ENCODE measurements at places on chromosomes 4 and X. TPM values are rescaled to one million over a fixed set of nuclear protein-coding genes. Genes with fewer than 3 reads are reported as not detected.

DNA sequence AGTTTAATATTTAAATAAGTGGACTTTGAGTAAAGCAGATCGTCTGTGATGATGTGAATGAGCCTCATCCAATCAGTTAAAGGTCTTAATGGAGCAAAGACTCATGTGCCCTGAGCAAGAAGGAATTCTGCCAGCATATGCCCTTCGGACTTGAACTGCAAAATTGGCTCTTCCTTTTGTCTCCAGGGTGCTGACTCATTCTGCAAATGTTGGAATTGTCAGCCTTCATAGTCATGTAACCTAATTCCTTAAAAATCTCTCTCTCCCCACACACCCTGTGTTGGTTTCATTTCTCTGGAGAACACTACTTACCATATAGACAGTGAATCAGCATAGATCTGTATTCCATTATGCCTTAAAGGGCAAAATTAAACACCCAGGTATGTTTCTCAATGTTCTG, 609.8 kb upstream of the GALNTL6 start:
- no peak for DNase-seq

DNA sequence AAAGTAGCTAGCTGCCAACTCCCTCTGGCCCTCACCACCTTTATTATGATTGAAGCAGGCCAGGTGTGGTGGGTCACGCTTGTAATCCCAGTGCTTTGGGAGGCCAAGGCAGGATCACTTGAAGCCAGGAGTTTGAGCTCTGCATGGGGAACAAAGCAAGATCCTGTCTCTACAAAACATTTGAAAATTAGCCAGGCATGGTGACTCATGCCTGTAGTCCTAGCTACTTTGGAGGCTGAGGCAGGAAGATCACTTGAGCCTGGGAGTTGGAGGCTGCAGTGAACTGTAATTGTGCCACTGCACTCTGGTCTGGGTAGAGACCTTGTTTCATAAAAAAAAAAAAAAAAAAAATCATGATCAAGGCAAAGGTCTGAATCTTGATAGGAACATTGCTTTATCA, 467.0 kb upstream of the DIPK2B start:
- no peak for DNase-seq

- DNase-seq: no peak
These were observed 147.7 kb upstream of the GRIA3 start for GRCh38 chrX:123036401-123036800.

DNA sequence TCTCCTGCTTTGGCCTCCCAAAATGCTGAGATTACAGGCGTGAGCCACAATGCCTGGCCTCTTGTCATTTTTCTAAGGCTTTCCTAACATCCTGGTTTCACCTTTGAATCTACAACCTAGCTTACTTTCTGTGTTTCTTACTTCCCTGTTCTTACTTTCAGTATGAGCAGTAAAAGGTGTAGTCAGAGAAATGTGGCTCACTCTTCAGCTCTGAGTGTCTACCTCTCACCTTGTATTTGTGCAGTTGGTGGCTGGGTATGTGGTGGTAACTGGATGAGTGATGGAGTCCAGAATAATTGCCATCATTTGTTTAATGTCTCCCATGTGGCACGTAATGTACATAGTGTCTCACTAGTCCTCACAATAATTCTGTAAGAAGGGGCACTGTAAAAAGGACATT, 19.1 kb upstream of the CXCL11 start:
- DNase-seq: no peak

GRCh38 chrX:156005144-156005543, 7.6 kb downstream of the IL9R start:
- no peak for DNase-seq

Gene TCEAL2
- total RNA-seq: 11.7 TPM

DNA sequence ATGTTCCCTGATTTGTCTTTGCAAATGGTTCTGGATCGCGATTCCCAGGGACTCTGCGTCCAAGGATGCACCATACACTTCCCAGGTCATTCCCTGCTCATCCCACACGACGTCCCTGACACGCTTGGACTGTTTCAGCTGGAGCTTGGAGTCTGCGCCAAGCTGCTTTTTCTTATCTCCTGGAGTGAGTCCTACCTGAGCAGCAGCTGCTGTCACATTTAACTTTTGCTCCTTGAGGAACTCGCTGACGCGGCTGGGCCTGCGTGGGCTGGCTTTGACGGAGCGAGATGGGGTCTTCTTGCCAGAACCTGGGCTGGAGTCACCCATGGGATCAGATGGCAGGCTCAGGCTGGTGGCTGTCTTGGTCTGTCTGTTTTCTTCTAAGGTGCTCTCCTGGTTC, 59.6 kb downstream of the GPRIN3 start:
- no peak for DNase-seq

DNA sequence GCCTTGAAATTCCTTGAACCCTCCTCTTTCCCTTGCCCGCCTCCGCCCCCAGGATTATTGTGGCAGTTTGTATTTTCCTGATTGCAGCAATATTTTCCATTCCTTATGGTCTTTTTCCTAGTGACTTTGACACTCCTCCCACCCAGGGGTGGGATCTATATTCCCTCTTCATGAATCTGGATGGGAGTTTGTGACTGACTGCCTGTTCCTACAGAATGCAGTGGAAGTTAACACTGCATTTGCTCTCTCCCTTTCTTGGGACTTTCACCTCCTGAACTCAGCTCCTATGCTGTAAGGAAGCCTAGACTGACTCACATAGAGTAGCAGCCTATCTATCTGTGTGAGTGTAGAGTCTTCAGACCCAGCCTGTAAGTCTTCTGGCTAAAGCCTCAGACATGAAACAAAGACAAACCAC, 2.2 kb downstream of the FUNDC2 start:
- no peak for DNase-seq

DNA sequence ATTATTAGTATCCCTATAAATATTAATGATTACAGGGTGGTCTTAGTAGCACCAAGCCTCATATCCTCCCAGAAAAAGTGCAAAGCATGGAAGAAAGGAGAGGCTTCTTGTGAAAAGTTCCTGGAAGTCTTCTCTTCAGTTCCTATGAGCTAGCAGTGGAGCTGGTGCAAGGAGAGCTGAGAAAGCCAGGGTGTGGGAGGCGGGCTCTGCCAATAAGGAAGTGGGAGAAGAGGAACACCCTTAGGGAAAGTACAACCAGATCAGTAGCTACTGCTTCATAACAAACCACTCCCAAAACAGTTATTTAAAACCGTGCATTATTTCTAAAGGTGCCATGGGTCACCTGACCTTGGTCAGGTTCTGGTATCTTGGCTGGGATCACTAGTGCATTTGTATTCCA, 72.4 kb downstream of the MAP9 start:
- DNase-seq: no peak

GRCh38 chr4:85431881-85432485, 43.0 kb upstream of the ARHGAP24 start:
- DNase-seq: no peak

Gene PCDH7
- 18.4 TPM for total RNA-seq

DNA sequence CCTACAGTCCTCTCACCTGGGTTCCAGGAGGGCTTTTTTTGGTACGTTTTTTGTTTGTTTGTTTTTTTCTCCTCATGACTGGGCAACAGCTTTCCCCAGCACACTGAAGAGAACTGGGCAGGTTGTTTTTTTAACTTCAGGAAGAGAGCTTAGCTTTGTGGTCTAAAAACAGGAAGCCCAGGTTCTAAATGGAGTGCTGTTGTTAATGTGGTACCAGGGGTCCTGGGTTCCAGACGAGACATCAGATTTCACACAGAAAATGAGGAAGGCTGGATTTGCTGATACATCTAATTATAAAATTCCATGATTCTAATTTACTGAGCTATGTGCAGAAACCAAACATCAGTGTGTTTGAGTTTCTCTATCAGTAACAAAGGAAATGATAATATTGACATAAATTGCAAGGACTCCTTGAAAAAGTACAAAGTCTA, 4.2 kb downstream of the MYOZ2 start:
- DNase-seq: no peak

DNA sequence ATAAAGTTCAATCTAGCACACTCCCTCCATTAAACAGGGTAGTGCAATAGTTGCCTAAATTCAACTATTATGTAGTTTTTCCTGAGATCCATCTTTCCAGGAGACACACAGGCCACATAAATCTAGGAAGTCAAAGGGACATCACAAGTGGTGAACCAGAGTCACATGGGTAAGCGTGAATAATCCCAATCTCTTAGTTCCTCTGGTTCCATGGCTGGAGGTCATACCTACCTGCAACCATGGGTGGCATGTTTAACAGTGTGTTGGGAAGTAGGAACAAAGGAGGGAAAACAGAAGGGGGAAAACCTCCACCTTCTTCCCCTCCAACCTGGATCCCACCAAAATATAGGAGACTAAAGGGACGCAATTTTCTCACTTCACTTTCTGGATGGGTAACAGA, 2651.6 kb downstream of the ARAP2 start:
- DNase-seq: no peak

DNA sequence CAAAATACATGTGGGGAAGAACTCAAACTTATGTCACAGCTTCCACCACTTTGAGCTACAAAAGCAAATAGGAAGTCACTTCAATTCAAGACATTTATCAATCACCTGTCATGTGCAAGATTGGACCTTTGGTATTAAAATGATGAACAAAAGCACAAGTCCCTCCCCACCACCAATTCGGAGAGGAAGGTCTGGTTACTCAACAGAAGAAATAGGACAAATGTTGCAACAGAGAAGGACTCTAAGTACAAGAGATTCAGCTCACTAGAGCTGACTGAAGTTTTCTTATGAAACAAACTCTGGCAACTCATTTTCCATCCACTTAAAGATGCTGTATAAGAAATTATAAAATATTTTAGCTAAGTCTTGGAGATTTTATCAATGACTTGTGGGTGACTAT, 16.0 kb upstream of the MMRN1 start:
- DNase-seq: no peak

Gene MAGEB2
- not detected for total RNA-seq

Gene AMOT
- 27.5 TPM for total RNA-seq

DNA sequence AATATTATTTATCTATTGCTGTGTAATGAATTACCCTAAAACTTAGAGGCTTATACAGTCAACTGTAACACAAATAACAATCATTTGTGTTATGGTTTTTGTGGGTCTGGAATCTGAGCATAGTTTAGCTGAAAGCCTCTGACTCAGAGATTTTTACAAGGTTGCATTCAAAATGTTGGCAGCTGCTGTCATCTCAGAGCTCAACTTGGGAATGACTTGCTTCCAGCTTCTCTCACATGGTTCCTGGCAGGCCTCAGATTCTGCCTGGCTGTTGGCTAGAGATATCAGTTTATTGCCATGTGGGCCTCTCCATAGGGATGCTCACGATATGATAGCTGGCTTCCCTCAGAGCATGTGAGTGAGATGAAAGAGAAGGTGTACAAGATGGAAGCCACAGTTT, 70.2 kb upstream of the BRWD3 start:
- no peak for DNase-seq

- DNase-seq: no peak
These were observed 177.9 kb downstream of the TSPAN5 start for GRCh38 chr4:98480535-98480934.

DNA sequence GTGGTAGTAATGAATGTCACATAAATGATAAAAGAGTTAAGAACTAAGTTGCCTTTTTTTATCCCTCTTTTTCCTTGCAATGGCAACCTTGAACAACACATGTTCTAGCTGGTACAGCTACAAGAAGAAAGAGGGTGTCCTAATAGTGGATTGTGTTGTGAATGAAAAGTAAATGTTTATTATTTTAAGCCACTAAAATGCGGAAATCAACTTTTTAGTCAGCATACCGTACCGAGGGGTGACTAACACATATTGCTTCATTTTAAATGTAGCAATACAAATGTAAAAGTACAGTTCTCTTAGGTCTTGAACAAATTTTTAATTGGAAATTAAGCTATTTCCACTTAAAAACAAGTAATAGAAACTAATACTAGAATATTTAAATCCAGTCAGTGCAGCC, 17.7 kb upstream of the AP1AR start:
- no peak for DNase-seq

- no peak for DNase-seq
These were observed 75.0 kb downstream of the PTTG2 start for GRCh38 chr4:38034986-38035882.

- no peak for DNase-seq
These were observed 52.3 kb downstream of the LGI2 start for GRCh38 chr4:24978291-24979075.

DNA sequence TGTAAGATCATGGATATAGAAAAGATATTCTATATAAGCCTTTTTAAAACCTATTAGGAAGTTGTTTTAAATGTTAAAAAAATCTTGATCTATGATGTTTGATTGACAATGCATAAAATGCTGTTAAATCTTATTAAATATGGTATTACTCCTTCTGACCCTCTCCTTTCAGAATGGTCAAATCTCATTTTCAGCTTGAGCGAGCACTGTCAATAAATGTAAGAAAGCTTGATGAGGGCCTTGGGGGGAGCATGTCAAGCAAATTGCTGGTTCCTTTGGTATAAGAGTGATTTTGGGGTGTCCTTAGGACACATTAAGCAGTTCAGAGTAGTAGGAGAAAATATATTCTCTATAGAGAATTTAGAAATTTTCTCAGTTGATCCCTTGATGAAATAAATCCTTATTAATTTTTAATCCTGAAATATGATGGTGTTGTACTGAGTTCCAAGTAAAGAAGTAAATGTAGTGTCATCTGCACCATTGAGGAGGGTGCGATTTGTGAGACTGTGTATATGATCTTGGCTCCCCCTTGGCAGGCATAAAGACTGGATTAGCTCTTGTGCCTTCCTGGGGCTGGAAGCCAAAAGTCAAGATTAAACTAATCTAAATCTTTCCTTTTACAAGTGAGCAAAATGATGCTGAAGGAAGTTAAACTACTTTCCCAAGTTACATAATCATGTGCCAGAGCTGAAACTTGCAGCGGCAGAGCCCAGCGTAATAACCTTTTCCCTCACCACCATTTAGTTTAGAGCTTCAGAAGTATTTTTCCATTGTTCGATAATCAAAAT, 82.6 kb upstream of the ANK2 start:
- no peak for DNase-seq

- DNase-seq: no peak
These were observed 151.3 kb downstream of the THOC2 start for GRCh38 chrX:123581586-123581985.

Gene H2BW2
- total RNA-seq: 0.26 TPM

GRCh38 chr4:127441571-127441970, 191.2 kb upstream of the INTU start:
- no peak for DNase-seq

DNA sequence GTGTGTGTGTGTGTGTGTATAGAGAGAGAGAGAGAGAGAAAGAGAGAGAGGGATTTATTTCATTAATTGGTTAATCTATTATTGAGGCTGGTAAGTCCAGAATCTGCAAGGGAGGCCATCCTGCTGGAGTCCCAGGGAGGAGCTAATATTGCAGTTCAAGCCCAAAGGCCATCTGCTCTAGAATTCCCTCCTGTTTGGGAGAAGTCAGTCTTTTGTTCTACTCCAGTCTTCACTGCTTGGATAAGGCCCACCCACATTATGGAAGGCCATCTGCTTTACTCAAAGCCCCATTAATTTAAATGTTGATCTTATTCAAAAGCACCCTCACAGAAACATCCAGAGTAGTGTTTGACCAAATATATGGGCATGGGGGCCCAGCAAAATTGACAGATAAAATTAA, 317.5 kb upstream of the RASGEF1B start:
- DNase-seq: no peak

- no peak for DNase-seq
These were observed 187.0 kb downstream of the CCNG2 start for GRCh38 chr4:77344001-77344400.
